NAMALWA (cell line): ENCODE measurements at places on chromosomes 1 and 21.

GRCh38 chr1:212234431-212235395, 50.5 kb upstream of the PPP2R5A start:
- DNase-seq: no peak

DNA sequence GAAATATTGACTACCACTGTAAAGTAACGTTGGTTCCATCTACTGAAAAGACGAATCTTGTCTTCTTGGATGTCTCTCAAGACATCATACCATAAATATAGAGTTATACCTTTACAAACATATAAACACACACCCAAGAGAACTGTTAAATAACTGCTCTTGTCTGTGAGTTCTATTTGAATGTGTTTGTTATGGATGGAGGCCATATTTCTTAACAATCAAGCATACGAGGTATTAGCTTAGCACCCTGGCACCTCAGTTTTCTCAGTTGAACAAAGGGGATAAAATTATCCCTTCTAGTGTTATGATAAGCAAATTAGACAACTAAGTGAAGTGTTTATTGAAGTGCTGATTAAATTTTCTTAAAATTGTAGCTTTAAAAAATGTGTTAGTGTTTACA, 336.6 kb upstream of the ZRANB2 start:
- no peak for DNase-seq

DNA sequence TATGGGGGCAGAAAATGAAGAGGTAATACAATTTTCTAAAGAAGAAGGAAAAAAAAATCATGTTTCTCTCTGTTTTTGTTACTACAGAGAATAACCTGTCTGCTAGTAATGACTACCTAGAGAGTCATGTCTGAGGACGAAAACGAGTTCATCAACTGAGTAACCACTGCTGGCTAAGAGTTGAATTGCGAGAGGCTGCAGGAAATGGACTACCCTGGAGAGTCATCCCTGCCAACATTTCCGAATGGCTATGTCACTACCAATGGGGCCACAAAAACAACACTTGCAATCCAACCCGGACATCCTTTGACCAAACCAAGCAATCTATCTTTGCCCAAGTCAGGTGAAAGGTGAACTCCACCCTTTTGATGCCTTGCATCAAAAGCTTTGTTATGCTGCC, 120.6 kb downstream of the FCRL5 start:
- DNase-seq: no peak

- no peak for DNase-seq
Measured at GRCh38 chr1:29939079-29939478, 702.8 kb downstream of the PTPRU start.

DNA sequence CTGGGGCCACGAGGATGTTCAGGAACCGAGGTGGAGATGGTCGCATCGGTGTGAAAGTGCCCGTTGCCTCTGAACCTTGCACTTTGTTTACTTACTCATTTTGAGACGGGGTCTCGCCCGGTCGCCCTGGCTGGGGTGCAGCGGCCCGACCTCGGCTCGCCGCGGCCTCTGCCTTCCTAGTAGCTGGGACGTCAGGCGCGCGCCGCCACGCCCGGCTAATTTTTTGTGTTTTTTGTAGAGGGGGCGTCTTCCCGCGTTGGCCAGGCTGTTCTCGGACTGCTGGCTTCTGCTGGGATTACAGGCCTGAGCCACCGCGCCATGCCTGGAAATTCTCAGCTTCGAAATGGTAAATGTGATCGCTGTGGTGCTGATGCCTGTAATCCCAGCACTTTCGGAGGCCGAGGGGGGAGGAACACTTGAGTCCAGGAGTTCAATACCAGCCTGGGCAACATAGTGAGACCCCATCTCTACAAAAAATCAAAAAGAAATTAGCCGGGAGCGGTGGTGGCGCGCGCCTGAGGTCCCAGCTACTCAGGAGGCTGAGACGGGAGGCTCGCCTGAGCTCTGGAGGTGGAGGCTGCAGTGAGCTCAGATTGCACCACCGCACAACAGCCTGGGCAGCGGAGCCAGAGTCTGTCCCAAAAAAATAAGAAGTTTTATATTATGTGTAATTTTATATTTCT, 684 bp upstream of the MRPL20 start:
- peak; percentile 83 for DNase-seq

GRCh38 chr1:164921493-164921892, 362.5 kb downstream of the PBX1 start:
- DNase-seq: no peak

DNA sequence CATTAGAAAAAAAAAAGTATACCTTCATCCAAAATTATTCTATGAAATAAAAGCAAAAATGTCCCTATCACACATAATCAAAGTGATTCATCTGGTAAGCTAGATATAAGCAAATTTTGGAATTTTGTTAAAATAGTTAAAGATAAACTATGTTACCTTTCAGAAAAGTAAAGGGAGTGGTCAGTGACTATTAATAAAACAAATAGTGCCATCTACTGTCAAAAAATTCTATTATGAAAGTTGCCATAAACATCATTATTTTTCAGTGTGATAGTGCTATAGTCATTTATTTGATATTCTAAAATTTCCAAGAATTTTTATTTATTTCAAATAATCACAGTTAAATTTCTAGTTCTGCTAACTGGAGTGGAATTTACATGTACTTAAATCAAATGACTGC, 803.7 kb downstream of the KCNT2 start:
- peak; percentile 16 for DNase-seq
